ENCODE measurements at places on chromosomes 2 and 18.
A peak's percentile ranks its signal among the peaks of the same experiment; 100 is the strongest.

DNA sequence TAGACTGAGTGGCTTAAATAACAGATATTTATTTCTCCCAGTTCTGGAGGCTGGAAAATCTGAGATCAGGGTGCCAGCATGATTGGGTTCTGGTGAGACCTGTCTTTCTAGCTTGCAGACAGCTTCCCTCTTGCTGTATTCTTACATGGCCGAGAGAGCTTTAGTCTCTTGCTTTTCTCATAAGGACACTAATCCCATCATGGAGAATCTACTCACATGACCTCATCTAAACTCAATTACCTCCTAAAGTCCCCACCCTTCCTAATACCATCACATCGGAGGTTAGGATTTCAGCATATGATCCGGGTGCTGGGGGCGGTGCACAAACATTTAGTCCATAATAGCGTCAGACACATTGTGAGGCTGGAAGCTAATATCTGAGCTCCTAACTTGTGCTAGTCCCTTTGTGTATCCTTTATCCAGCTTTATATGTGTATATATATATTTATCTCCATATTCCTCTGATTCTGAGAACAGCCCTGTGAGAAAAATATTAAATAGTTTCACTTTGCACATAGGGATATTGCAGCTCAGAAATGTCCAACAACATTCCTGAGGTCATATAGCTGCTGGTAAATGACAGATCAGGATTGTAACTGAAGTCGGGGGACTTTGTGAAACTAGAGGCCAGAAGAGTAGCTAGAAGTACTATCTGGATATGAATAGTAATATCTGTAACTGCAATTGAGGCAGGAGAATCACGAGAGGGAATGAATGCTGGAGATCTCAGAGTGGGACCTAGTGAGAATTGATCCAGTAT is 28.9 kb downstream of the MARCHF4 start:
- no peak for DNase-seq

- DNase-seq, result no peak
These were observed 2031.3 kb upstream of the CELF4 start for GRCh38 chr18:39596891-39597290.

DNA sequence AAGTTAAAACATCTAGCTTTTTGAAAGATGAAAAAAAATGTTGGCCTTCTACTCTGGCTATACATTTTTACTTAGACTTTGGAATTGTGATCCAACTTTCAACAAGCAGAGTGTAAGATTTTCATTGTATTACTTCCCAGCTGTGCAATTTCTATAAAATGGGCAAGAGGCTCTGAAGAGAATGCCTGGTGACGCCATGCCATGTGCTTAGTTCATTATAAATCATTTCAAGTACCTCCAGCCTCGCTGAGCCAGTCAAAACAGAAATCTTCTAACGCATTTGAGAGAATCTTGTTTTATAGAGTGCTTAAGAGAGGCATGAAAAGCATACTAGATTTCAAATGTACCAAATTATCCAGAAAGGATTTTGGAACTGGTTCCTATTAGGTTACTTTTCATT is 10.1 kb upstream of the STK17B start:
- DNase-seq, result no peak

DNA sequence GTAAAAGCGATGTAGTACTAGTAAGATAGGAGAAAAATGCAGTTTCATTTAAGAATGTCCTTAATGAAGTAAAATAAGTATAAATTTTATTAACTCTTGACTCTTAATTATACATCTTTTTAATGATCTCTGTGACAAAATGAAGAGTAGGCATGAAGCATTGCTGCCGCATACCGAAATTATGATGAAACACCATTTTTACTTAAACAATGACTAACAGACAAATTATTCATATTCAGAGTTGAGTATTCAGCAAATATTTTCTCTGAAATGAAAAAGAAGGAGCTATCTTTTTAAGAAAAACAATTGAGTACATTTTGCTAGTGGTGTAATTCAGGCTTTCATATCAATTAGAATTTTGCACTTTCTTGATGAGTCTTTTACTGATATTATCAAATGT is 150.6 kb upstream of the DOCK10 start:
- no peak for DNase-seq

DNA sequence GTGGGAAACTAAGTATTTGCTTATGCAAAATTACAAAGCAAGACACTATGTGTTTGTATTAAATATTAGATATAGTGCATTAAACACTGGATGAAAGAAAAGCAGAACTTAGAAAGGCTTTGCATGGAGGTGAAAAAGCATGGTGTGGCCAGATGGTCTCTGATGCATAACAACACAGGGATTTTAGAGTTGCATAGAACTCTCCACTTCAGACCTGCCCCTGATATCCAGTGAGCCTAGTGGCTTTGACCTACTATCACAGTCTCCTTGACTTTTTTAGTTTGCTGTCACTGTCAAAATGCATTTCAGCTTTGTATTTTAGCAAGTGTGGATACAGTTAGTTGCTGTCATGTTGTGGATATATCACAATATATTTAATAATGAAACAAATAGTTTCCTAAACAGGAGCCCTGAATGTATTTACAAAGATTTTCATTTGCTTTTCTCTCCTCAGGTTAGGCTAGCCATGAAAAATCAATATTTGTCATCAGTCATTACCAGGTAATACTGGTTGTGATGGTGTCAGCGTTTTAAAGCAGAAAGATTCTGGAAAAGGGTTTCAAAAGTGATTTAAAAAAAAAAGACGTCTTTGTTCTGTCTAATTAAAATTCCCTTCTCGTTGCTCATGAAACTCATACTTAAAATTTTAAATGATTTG is 5.2 kb downstream of the CSRNP3 start:
- DNase-seq, result no peak

GRCh38 chr2:26674771-26675170 is 17.8 kb upstream of the KCNK3 start:
- DNase-seq, result no peak

DNA sequence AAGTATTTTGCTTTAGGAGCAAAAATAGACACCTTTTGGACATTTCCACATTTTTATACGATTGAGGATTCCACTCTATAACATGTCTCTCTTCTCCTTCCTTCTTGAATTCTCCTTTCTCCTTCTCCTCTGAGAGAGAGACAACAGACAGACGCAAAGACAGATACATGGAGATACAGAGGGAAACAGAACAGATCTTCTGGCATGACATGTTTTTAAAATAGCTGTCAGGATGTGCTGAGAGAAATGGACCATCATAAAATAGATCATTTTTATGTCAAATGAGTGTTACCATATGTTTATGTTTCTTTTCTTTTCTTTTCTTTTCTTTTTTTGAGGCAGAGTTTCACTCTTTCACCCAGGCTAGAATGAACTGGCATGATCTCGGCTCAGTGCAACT is 44.4 kb upstream of the ZNF532 start:
- DNase-seq, result no peak

- DNase-seq, result no peak
These were observed at the start of gene NXPH2 for GRCh38 chr2:138779781-138780445. TSS of gene NXPH2 (minus strand) at chr2:138780390. CDS start at chr2:138780241, 149 bp downstream.

GRCh38 chr18:35344736-35345459 is 678 bp upstream of the ZNF24 start:
- DNase-seq, result no peak

- DNase-seq, result no peak
These were observed 34.5 kb upstream of the STPG4 start for GRCh38 chr2:47189635-47190034.

DNA sequence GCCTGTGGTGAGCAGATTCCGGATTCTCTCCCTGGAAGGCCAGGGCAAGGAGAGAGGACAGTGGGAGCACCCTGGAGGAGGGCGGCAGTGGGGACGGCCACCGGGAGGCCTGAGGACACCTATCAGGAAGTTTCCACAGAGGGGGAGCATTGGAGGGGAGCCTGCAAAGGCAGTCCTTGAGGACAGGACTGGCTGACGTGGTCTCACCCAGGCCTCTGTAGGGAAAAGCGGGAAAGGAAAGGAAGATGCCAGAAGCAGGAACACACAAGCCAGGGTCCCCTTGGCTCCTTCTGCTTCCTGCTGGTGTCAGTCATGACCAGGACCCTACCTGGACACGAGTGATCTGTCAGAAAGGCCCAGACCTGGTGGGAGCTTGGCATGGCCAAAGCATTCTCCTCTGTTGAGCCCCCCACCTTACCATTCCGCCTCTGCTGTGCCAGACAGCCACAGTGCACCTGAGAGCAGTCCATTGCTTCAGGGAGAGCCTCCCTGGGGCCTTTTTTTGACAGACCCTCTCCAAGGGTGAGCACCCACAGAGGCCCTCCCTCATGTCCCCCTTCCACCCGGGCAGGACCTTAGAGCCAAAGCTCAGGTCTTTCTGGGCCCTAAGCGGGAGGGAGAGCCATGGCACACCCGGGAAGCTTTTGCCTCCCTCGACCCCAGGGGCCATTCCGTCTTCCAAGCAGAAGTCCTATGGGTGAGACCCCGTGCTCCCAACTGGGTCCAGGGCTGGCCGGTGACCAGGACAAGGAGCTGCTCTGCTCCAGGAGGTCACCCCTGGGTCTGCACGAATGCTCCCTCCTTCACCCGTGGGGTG is 333.1 kb downstream of the DYSF start:
- no peak for DNase-seq

DNA sequence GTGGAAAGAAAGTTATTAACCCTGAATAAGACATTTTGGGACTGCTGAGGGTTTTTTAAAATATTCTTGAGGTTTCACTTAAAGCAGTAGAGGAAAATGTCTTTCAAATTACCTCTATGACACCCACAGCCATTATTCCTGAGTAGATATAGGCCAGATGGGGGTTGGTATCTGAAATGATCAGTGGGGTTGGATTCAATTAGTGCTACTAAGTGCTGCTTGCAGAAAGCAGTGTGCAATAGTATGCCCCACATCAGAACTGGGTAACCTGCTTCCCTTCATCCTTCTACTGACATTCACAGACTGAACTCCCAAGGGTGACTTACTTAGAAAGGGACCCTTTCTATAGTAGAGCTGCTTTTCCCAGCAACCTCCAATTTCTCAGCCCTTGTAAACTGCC is 7.3 kb upstream of the ETAA1 start:
- no peak for DNase-seq

- no peak for DNase-seq
These were observed 29.2 kb upstream of the POMC start for GRCh38 chr2:25197336-25198208.

DNA sequence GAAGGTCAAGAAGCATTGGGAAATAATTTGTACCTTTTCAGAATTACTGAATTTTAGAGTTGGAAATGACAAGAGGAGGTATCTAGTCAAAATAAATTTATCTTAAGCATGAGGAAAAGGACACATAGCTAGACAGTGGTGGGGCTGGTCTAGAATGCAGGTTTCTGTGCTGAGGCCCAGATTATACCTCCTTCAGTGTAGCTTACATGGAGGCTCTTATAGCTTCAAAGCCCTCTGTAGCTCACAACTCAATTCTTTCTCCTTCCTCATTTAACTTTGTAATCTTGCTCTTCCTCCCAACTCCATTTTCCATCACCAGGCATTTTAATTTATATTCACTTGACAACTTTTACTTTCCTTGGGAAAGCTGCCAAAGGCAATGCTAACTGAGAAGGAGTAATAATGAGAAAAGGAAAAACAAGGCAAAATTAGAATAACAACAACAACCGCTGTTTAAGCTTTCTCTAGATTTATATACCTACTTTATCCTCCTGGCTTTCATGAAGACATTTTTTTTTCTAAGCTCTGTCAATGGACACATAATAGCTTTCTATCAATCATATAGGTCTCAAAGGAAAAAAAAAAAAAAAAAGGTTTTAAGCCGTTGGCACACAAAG is 58.5 kb downstream of the CLHC1 start:
- DNase-seq, result no peak

DNA sequence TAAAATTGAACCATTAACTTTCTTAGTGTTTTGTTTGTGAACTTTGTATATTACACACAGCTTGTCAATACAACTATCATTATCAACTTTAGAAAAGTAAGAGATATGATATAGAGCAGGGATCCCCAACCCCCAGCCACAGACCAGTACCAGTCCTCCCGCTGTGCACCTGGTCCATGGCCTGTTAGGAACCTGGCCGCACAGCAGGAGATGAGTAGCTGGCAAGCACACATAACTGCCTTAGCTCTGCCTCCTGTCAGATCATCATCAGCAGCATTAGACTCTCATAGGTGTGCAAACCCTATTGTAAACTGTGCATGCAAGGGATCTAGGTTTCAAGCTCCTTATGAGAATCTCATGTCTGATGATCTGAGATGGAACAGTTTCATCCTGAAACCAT is 491.0 kb upstream of the NXPH2 start:
- DNase-seq, result no peak

GRCh38 chr2:96584017-96584416 is 47.5 kb downstream of the ARID5A start:
- DNase-seq, result no peak

- DNase-seq, result peak; percentile 30
These were observed 38.3 kb upstream of the WIPF1 start for GRCh38 chr2:174635776-174636404.

GRCh38 chr18:23563377-23564043 is 22.8 kb downstream of the NPC1 start:
- DNase-seq, result no peak

- DNase-seq, result peak; percentile 49
These were observed 169.4 kb upstream of the CAVIN2 start for GRCh38 chr2:192016265-192016664.

DNA sequence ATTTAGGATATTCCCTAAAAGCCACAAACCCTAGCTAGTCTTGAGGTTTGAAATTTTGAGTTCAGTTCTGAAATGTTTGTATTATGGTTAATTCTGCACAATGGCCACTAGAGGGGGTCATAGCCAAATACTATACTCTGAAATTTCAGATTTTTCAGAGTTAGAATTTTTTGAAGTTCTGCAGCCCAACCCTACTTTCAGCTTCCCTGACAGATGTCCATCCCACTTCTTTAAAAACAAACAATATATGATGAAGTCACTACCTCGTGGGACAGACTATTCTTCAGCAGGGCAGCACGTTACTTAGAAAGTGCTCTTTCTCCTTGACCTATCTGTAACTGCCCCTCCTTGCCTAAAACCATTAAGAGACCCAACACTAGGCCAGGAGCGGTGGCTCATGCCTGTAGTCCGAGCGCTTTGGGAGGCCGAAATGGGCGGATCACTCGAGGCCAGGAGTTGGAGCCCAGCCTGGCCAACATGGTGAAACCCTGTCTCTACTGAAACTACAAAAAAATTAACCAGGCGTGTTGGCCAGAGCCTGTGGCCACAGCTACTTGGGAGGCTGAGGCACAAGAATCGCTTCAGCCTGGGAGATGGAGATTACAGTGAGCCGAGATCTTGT is 48.2 kb upstream of the PAPOLG start:
- DNase-seq, result no peak

- DNase-seq, result no peak
These were observed 9.9 kb downstream of the COL3A1 start for GRCh38 chr2:188984065-188984491.
